NCI-H446 (cell line): ENCODE measurements at places on chromosomes 12 and 14.

GRCh38 chr12:96063046-96063445 lies 27.7 kb upstream of the LTA4H start:
- peak; percentile 34 for DNase-seq

DNA sequence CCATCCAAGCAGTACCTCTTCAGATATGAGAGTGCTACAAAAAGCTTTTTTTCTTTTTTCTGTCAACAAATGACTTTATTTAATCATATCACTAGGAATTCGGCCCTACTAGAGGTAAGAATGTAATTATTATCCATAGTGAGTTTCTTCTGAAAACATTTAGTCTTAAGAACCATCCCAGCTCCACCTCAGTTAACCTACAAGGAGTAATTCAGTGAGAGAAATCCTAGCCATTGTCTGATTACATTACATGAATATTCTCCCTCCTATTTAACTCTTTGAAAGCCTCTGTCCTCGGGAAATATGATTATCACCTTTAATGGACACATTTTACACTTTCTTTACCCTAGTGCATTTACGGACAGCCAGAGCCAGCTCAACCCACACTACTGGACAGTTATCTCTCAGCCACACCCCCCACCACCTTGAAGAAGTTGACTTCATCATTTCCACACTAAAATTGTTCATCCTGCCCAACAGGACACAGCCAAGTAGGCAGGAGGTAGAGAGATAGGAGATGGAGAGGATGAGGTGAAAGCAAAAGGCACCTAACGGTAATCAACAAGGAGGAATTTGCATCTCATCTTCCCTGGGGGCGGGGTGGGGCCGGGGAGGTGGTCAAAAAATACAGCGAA lies 1.3 kb downstream of the PPFIA2 start:
- no peak for DNase-seq

DNA sequence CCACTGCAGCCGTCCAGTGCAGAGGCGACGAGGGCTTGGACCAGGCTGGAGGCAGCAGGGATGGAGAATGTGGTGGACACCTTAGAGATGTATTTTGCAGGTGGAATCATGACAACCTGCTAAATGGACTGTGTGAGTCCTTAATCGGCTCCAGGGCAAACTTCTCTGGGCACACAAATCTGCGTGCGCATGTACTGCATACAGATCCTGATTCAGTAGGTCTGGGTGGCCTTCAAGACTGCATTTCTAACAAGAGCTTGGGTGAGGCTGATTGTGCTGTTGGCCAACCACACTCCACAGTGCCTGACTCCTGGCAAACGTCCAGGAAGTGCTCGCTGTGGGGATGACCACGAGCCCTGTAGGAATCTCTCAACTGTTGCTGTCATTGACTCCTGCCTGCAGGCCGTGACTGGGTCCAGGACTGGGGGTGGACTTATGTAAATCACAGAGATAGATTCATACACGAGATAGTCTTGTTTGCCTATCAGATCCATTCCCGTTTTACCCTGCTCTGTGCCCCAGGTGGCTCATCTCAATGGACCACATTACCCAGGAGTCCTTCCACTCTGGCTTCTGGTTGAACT lies 27.2 kb downstream of the JDP2 start:
- DNase-seq = no peak

DNA sequence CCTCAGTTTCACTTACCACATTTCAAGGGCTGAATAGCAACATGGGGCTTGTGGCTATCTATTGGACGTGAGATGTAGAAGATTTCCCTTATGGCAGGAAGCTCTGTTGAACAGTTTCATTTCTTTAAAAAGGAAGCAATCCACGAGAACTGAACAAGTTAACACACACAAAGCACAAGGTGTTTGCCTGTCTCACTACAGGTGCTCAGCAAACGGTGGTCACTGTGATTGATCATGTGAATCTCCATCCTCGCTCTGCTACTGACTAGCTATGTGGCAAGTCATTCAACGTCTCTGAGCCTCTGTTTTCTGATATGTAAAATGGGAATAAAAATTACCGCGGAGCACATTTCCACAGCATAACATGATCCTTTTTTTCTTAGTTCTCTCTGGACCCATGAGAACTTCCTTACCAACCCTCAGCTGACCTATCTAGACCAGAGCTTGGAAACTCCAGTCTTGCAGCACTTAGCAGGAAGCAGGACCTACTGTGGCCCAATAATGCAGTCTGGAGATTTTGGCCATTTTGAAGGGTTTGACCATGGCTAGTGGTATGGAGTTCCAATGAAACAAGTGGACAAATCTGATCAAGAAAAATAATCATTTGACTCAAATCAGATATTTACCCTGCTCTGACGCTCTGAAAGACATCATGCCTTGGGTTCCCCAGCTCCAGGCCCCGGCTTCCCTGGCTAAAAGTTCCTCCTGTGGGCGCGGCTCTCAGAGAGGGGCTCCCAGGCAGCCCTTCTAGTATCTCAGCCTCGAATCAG lies 278.8 kb downstream of the ZFP36L1 start:
- DNase-seq = no peak

DNA sequence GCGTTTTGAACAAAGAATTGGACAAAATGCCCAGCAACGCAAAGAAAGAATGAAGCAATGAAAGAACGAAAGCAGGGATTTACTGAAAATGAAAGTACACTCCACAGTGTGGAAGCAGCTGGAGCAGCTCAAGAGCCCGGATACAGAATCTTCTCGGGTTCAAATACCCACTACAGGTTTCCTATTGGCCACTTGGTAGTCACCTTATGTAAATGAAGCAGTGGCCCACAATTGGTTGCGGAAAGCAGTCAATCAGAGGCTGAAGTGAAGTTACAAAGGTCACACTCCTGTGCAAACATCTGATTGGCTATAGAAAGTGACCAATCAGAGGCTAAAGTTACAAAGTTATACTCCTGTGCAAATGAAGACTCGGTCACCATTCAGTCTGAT lies 15.0 kb upstream of the PPP1R13B start:
- no peak for DNase-seq

- peak; percentile 54 for DNase-seq
Measured at GRCh38 chr12:113098441-113099028, 37.0 kb downstream of the RASAL1 start.

DNA sequence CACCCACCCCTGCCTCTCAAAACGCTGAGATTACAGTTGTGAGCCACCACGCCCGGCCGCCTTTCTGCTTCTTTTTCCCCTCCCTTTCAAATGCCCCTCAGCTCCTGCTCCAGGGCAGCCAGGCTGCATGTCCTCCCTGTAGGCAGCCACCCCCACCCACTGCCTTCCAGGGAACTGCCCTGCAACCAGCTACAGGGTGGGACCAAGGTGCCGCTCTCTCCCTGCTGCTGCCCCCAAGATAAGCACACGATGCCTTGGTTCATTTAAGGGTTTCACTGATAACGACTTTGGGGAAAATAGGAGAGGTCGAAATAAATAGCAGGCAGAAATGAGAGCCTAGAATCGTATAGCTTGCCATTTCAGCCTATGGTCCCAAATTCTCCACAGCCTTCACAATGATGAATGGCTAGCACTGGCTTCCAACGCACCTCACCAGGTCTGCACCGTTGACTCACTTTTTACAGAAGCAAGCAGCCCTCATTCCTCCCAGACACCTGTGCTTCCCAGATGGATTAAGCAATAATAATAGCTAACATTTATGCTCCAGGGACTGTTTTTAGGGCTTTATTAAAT lies 40.7 kb downstream of the ATG14 start:
- no peak for DNase-seq

GRCh38 chr14:68577802-68578541 lies 214.9 kb downstream of the ZFP36L1 start:
- no peak for DNase-seq

DNA sequence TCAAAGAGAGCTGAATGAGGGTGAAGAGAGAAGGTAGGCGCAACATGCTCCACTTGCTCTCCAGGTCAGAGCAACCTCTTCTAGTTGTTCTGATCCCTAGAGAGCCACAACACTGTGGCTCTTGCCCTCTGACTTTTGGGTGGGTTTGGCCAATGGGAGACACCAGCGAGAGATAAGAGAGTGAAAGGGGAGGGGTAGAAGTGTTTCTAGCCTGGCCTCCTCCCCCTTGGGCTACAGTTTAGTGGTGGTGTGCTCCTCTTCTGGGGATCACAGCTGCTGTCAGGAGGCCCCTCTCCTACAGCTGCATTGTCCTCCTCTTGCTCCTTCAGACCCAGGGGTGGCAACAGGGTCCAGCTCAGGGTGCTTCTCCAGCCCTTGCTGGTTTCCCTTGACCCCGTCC lies 454.8 kb downstream of the FUT8 start:
- DNase-seq = no peak

GRCh38 chr12:47078733-47079467 lies 521 bp upstream of the PCED1B start:
- no peak for DNase-seq

DNA sequence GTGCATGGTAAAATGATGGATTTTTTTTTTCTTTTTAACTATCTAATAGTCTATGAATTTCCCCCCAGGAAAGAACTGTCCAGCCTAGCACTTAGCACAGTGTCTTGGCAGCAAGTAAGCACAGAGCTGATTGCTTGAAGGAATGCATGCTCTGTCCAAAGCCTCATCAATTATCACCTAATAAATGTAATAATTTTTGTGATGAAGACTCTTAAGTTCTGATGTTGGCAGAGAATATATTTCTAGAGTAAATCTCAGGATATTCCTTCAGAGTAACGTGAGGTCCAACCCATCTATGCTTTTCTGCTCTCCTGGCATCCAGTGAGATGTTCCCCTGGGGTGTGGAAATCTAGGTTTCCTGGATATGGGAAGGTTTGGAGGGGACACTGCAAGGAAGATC lies 152.4 kb downstream of the TMX1 start:
- DNase-seq = no peak

- no peak for DNase-seq
Measured at GRCh38 chr12:119283310-119283709, 51.2 kb upstream of the CCDC60 start.

GRCh38 chr14:98512501-98513251 lies 759.3 kb downstream of the BCL11B start:
- DNase-seq = no peak

DNA sequence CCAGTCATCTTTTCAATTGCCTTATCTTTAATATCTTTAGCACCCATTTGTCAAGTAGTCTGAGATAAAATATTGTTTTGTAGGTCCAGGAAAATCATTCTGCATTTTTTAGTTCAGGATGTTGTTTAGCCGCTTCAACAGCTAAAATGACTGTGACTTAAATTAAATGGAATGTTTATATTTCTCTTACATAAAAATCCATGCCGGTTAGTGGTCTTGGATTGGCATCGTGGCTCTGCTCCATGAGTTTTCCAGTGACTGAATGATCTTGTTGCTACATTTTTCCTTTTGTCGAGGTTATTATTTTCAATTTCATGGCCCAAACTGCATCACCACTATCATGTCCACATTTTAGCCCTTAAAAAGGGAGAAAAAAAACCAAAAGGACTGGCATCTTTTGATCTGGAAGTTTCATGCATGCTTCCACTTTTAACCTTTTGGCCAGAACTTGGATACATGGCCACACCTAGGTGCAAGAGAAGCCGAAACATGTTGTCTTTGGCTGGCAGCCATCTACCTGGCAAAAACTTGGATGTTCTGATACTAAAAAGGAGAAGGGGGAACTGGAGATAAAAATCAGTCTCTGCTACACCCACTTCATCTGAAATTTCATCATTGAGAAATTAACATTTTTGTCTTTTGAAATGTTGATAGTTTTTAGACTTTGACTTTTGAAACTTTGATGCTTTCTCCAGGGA lies 142.4 kb downstream of the OTOGL start:
- no peak for DNase-seq

- no peak for DNase-seq
Measured at GRCh38 chr14:51727526-51727925, 75.8 kb downstream of the FRMD6 start.

DNA sequence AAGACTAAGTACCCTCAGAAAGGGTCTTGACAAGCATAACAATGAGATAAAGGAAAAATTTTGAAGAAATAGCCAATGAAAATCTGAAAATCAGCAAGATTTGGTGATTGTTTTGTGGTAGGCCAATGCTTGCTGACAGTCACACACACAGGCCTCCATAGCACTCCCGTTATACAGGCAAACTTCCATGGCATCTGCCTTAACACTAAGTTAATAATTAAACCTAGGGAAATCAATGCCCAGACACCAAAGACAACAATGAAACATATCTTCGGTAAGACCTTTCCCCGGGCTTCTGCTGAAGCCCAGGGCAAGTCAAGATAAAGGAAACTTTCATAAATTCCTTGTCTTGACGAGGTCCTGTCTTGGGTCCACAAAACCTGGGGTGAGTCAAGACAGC lies 18.6 kb upstream of the RERGL start:
- no peak for DNase-seq

DNA sequence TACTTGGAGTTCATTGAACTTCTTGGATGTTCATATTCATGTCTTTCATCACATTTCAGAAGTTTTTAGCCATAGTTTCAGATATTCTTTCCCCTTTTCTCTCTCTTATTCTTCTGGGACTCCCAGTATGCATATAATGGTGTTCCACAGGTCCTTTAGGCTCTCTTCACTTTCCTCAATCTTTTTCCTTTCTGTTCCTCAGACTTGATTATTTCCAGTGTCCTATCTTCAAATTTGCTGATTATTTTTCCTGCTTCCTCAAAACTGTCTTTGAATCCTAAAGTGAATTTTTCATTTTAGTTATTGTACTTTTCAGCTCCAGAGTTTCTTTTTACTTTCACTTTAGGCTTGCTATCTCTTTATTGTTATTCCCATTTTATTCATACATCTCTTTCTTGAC lies 8.8 kb upstream of the ZFP36L1 start:
- no peak for DNase-seq

- no peak for DNase-seq
Measured at GRCh38 chr14:85223667-85224066, 306.3 kb upstream of the FLRT2 start.

- no peak for DNase-seq
Measured at GRCh38 chr12:61916831-61917230, 343.4 kb upstream of the USP15 start.

- no peak for DNase-seq
Measured at GRCh38 chr14:55221186-55221585, 29.8 kb upstream of the DLGAP5 start.

DNA sequence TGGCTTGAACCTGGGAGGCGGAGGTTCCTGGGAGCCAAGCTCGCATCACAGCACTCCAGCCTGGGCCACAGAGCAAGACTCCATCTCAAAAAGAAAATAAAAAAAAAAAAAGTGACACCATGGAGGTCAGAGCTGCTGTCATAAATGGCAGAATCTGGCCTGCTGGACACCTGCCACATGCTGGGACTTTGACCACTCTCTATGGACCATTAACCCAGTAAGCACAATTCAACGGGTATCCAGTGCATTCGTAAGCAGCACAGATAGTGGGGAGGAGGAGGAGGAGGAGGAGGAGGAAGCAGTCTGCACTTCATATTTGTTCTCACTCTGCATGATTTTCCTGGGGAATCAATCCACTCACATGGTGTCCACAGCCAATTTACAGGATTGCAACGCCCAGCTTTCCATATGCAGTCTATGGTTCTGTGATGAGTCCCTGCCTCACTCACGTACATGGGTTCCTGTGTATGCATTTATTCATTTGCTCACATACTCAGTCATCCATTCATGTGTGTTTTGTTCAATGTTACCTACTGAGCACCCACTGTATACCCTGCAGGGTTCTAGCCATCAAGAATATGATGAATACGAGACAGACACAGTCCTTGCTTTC lies 326.8 kb downstream of the GLT1D1 start:
- DNase-seq = no peak
